ENCODE measurements at places on chromosomes 7 and 10. TPM values are rescaled to one million over a fixed set of nuclear protein-coding genes. Genes with fewer than 3 reads are reported as not detected.

The CPA1 gene
- not detected for total RNA-seq

The NOD1 gene
- 8.4 TPM for total RNA-seq

The NYAP1 gene
- 0.13 TPM for total RNA-seq

DNA sequence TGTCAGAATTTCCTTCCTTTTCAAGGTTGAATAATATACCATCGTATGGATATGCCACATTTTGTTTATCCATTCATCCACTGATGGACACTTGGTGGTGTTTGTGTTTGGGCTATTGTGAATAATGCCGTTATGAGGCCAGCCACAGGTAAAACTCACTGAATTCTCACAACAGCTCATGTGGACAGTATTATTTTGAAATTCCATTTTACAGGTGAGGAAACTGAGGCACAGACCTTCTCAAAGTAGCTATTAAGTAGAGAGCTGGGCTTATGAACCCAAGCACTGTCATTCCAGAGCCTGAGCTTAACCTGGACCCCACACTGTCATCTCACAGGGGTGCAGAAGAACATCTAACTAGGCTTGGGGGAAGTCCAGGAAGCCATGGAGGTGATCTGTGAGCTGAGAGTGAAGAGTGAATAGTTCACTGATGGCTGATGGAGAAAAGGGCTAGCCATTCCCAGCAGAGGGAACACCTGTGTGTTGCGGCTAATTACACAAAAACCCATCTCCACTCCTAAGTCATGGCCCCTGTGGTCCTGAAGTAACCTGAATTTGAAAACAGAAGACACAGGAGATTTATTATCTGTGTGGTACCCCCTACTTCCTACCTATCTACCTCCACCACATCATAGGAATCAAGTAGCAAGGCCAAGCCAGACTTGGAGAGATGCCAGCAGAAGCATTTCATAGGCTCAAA is 8.7 kb downstream of the INMT start:
- no peaks in the 10 kb centered on the region for H3K36me3 ChIP-seq
- no peak overlapping the region for H3K4me3 ChIP-seq
- H3K27me3 ChIP-seq = no peaks in the 10 kb centered on the region
- H3K4me1 ChIP-seq = no peaks in the 10 kb centered on the region

DNA sequence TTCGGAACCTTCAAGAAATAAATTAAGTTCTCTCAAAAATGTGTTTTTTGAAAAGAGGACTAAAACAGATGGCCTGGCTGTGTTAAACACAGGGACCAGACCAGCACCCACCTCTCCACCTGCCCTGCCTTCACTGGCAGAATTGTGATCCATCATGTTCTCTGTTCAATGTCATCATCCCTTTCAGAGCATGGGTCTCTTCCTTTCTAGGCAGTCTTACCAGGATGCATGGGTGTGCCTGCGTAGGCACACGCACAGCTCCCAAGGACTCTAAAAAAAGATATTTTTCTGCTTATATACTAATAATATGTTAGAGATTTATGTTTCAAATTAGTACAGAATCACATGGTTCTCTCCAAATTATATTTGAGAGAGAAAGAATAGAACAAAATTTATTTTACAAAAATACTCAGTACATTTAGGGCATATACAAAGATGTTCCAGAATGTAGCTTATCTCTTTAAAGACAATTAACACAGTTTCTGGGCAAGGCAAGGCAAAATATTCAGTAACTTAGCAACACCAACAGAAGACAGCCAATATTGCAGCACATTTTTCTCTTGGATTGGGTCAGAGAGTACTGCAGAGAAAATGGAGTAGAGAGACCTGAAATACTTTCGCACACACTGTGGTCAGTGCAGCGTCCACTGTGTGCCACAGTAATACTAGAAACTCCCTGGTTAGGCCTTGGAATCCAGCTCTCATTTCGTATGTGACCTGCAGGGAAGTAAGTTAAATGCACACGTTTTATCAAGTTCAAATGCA is 52.8 kb downstream of the EGFR start:
- no peaks in the 10 kb centered on the region for H3K27me3 ChIP-seq
- no peak overlapping the region for H3K27ac ChIP-seq
- no peak for DNase-seq
- H3K4me3 ChIP-seq = no peak overlapping the region
